ENCODE measurements at places on chromosomes 16 and 17.

GRCh38 chr16:27458258-27458657 is 56.3 kb downstream of the IL21R start:
- no peak for DNase-seq

GRCh38 chr17:65048441-65048840 is 8.1 kb downstream of the GNA13 start:
- no peak for DNase-seq

DNA sequence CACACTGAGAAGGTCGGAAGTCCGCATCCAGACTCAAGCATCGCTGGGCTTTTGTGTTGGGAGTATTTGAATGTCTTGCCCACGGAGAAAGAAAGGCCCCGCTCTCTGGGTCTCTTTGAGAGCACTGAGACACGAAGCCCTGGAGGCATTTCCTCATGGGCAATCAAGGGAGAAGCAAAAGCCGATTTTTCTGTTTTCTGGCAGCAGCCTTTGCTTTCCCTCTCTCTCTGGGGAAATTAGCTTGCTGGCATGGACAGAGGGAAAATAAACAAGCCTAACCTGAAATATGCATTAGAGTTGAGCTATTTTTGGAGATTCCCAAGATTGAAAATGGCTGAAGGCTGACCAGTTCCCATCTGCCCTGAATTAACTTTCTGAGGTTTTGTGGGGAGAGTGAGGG is 238.7 kb downstream of the HAPSTR1 start:
- no peak for DNase-seq

- DNase-seq, result no peak
Observed at GRCh38 chr17:75341784-75342486, 52.7 kb upstream of the SLC25A19 start.

GRCh38 chr16:74605746-74606520 is 981 bp downstream of the GLG1 start:
- no peak for DNase-seq

GRCh38 chr17:55584055-55584685 is 72.9 kb upstream of the SMIM36 start:
- peak; percentile 7 for DNase-seq

GRCh38 chr17:33164169-33164881 is 128.8 kb downstream of the ASIC2 start:
- no peak for DNase-seq

DNA sequence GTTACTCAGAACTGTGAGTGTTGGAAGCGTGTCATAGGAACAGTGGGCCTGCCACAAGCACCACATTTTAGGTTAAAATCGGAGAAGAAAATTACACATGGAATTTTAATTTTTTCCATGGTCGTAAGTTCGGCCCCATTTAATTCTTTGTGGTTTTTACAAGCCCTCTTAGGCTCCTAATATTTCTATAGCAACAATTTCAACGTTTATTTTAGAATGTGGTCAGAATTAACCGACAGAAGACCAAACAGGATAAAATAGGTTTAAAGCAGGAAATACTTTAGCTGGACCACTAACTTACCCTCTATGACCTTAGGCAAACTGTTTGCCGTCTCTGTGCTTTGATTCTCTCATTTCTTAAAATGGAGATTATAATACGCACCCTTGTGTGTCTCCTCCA is 69.9 kb downstream of the FTO start:
- DNase-seq, result no peak

- DNase-seq, result peak; percentile 58
Observed at GRCh38 chr16:52976539-52977167, 76.0 kb downstream of the CHD9NB start.

- DNase-seq, result no peak
Observed at GRCh38 chr17:58369214-58370031, 17.4 kb upstream of the SUPT4H1 start.

DNA sequence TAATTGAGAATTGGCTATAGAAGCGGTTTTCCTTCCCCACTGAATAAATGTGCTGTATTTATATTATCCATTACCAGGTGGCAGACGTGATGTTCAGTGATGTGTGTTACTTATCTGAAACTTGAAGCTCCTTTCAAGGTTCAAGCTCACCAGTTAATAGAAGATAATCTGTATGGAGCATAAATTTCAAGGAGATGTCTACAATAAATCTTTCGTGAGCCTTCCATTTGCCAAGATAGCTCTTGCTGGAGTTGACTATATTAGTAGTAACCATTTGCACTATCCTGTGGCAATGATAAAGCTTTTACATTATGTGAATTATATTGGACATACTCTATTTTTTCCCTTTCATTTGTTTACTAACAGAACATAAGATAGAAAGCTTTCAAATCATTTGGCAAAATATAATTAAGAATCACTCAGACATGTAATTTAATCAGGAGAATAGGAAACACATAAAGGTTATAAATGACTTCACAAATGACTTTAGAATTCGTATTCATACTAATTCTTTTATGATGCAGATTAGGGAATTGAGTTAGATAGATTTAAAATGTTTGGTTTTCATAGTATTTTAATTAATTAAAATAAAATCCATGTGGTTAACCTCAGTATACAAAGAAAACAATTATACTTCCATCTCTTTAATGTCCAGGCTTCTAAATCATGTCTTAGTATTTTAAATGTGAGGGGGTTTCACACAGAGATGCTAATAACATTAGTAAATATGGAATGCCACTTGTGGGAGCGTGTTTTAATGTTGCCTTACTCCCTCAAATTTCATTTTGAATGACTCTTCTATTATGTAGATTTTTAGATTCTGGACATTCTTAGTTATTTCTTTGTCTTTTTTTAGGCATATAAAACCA is 664.4 kb upstream of the CDH8 start:
- DNase-seq, result no peak

GRCh38 chr17:55456307-55457240 is 34.9 kb upstream of the MMD start:
- DNase-seq, result peak; percentile 55

DNA sequence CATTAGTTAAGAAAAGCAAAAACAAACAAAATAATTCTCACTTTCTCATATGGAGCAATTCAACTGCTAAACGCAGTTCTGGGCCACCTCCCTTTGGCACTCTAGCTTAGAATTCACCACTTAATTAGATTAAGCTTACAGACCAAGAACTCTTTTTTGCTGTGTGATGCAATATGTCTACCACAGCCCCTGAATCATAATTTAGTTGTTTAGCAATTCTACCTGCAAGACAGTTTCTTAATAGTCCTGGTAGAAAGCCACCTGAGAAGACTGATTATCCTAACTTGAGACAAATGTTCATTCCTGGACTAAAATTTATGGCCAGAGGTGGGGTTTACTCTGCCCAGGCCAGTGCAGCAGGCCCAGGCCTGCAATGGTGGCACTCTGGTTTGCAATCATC is 205.9 kb downstream of the HS3ST3A1 start:
- DNase-seq, result peak; percentile 41

Data from cardiac fibroblast (primary cell).